ENCODE measurements at places on chromosomes 12 and 14. TPM values are rescaled to one million over a fixed set of nuclear protein-coding genes. Genes with fewer than 3 reads are reported as not detected.

DNA sequence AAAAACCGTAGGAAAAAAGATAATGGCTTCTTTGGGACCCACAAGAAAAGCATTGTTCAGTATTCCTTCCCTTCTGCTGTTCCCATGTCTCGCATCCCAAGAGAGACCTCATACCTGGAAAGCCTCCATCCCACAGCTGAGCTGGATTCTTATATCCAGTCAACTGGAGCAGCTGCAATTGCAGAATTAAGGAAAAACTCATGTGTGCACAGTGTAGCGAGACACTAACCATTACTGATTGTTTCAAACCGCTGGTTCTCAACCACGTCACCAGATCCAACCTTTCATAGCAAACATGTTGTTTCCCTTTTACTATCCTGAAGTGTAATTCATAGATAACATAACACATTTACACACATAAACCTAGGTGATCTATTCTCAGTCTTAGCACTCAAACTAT lies 5.5 kb upstream of the RNASE10 start:
- H3K4me3 ChIP-seq = no peak overlapping the region
- peaks cover 3% of the 10 kb centered on the region for H3K4me1 ChIP-seq
- no peak overlapping the region for H3K27ac ChIP-seq
- no peak for DNase-seq
- H3K27me3 ChIP-seq = no peaks in the 10 kb centered on the region

GRCh38 chr14:51620056-51620455 lies 31.7 kb upstream of the FRMD6 start:
- H3K27me3 ChIP-seq = no peaks in the 10 kb centered on the region
- H3K36me3 ChIP-seq = no peaks in the 10 kb centered on the region
- H3K4me3 ChIP-seq = no peak overlapping the region
- no peak for DNase-seq

DNA sequence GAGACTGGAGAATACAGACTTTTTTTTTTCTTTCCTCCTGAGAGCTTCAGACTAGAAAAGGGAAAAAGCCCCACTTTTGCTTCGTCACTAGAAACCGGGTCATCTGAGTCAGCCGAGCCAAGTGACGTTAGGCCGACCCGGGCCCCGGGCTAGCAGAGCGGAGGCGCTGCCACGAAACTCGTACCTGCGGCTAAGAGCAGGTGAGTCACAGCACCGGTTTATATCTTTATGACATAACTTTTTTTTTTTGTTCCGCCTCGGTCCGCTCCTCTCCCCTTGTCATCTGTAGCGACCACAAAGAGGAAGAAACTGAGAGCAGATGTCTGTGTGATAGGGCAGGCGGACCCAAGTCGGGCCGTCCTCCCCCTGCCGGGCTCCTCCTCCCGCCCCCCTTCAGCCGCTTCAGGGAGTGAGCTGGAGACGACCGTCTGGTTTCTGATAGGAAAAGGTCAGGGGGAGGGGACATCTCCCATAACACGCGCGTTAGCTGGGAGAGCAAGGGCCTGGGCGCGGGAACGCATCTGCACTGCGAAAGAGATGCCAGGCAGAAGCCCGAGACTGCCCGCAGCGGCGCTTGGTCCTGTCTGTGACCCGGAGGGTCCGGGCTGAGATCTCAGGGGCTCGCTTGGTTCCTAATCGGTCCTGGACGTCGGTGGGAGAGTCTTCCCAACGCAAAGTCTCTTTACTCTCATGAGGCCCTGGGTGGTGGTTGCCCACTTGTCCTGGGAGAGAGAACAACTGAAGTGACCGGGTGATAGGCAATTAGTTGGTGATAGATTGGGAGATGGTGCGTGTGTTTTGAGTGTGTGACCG lies 586 bp downstream of the TTC6 start:
- no peak overlapping the region for H3K27ac ChIP-seq
- H3K4me1 ChIP-seq = no peaks in the 10 kb centered on the region
- H3K36me3 ChIP-seq = no peaks in the 10 kb centered on the region

The LPAR5 gene
- under 0.01 TPM for total RNA-seq

- peaks cover 10% of the 10 kb centered on the region for H3K4me1 ChIP-seq
- no peaks in the 10 kb centered on the region for H3K36me3 ChIP-seq
- peak; percentile 88 for DNase-seq
- peak overlapping the region; percentile 82 for H3K4me3 ChIP-seq
- H3K27me3 ChIP-seq = no peaks in the 10 kb centered on the region
- no peak overlapping the region for H3K27ac ChIP-seq
These were observed 694 bp downstream of the AKAP5 start for GRCh38 chr14:64465831-64466554.

DNA sequence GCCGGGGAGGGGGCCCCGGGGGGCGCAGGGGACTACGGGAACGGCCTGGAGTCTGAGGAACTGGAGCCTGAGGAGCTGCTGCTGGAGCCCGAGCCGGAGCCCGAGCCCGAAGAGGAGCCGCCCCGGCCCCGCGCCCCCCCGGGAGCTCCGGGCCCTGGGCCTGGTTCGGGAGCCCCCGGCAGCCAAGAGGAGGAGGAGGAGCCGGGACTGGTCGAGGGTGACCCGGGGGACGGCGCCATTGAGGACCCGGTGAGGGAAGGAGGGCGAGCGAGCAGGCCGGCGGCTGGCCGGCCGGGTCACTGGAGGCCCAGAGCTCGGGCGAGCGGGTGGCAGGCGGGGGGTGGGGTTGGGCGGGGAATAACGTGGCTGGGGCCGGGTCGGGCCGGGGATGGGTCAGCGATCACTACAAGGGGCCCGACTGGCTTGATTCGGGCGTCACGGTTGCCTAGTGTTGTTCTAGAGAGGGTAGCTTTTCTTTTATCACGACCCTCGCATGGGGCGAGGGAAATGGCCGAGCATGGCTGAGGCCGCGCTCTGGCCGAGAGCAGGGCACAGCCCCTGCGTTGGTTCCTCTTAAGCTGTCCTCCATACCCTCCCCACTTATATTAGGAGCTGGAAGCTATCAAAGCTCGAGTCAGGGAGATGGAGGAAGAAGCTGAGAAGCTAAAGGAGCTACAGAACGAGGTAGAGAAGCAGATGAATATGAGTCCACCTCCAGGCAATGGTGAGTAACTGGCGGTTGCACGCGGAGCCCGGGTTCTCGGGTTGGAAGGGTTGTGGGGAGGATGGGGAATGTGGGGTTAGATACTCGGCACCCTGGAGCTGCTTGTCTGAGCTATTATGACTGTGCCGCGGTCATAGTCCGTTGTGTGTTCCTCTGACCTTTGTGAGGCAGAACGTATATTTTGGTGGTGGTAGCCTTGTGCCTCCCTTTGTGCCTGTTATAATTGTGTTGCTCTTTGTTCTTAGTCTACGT lies 603 bp downstream of the PABPN1 start:
- no peaks in the 10 kb centered on the region for H3K27me3 ChIP-seq
- H3K27ac ChIP-seq = peak overlapping the region; percentile 88
- H3K4me1 ChIP-seq = peaks cover 7% of the 10 kb centered on the region
- peak; percentile 91 for DNase-seq
- H3K36me3 ChIP-seq = peaks cover 48% of the 10 kb centered on the region
- H3K4me3 ChIP-seq = peak overlapping the region; percentile 87

- no peak for DNase-seq
- H3K4me1 ChIP-seq = no peaks in the 10 kb centered on the region
- H3K4me3 ChIP-seq = no peak overlapping the region
- peaks cover 70% of the 10 kb centered on the region for H3K36me3 ChIP-seq
- no peak overlapping the region for H3K27ac ChIP-seq
- H3K27me3 ChIP-seq = no peaks in the 10 kb centered on the region
These were observed 57.7 kb upstream of the DYNC1H1 start for GRCh38 chr14:101906645-101907044.

DNA sequence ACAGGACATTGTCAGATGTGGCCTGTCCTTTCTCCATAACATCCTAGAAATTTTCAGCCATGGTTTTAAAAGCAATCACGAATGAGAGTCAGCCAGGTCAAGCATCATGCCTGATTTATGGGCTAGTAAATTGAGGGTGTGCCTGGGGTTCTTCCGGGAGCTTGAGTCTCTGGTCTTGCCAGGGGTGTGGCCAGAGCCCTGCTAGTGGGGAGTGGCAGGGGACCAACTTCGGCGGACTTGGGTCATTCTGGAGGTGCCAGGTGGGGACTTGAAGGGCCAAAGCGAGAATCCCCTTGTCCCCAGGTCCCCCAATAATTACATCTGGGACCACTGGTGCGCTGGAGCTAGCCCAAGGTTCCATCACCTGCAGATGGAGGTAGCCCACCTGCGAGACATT lies 5.7 kb downstream of the OTUB2 start:
- no peak for DNase-seq
- H3K27ac ChIP-seq = no peak overlapping the region
- no peak overlapping the region for H3K4me3 ChIP-seq
- H3K36me3 ChIP-seq = no peaks in the 10 kb centered on the region
- no peaks in the 10 kb centered on the region for H3K4me1 ChIP-seq

The CELA1 gene
- total RNA-seq = not detected

The CALM1 gene
- 227 TPM for total RNA-seq

DNA sequence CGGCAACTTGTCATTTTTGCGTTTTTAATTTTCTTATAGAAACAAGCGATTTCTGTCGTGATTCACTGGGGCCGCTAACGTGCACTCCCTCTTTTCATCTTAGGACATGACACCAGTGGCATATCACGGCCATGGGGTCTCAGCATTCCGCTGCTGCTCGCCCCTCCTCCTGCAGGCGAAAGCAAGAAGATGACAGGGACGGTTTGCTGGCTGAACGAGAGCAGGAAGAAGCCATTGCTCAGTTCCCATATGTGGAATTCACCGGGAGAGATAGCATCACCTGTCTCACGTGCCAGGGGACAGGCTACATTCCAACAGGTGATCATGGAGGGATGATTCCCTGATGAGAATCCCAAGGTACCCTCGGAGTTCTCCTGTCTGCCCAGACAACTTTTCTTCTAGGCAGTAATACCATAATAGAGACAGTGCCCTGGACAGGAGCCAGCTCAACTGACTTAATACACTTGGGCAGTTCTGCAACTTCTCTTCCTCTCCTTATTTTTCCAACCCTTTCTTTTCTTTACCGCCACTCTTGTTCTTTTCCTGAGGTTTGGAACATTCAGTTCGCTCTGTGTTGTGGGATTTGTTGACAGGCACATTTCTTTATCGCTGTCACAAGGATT lies 821 bp downstream of the TMEM106C start:
- DNase-seq = peak; percentile 60
- H3K36me3 ChIP-seq = peaks cover 4% of the 10 kb centered on the region
- no peak overlapping the region for H3K27ac ChIP-seq
- peak overlapping the region; percentile 95 for H3K4me3 ChIP-seq
- H3K4me1 ChIP-seq = peaks cover 9% of the 10 kb centered on the region

- no peaks in the 10 kb centered on the region for H3K36me3 ChIP-seq
- no peak overlapping the region for H3K27ac ChIP-seq
- H3K4me3 ChIP-seq = no peak overlapping the region
- H3K27me3 ChIP-seq = no peaks in the 10 kb centered on the region
- no peaks in the 10 kb centered on the region for H3K4me1 ChIP-seq
These were observed 334.0 kb upstream of the FLRT2 start for GRCh38 chr14:85195872-85196477.

The SDS gene
- under 0.01 TPM for total RNA-seq

DNA sequence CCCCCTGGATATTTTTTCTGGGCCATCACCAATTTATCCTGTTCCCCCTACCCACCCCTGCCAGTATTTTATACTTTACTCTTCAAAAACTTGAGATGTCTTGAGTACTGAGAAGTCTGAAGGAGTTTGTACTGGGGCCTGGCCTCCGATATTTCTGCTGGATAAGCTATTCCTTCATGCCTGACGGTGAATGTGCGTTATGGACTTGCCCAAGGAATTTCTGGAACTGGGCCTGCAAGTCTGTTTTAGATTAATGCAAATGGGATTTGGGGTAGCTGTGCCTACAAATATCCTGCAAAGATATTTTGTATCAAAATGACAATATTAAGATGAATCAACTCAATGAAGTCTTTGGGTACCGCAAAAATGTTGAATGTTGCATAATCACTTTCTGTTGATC lies at the start of gene PTCSC3:
TSS of gene PTCSC3 (minus strand) at position 199 of the 400 bp plus-strand sequence.
- H3K36me3 ChIP-seq = no peaks in the 10 kb centered on the region
- no peak within 1 kb of the TSS for H3K4me3 ChIP-seq
- no peaks in the 10 kb centered on the region for H3K27me3 ChIP-seq

GRCh38 chr12:2507814-2508213 lies 287.0 kb upstream of the FKBP4 start:
- H3K4me3 ChIP-seq = no peak overlapping the region
- DNase-seq = no peak
- H3K27me3 ChIP-seq = no peaks in the 10 kb centered on the region
- H3K36me3 ChIP-seq = peaks cover 4% of the 10 kb centered on the region
- H3K27ac ChIP-seq = no peak overlapping the region
- no peaks in the 10 kb centered on the region for H3K4me1 ChIP-seq

- no peaks in the 10 kb centered on the region for H3K27me3 ChIP-seq
- no peak overlapping the region for H3K4me3 ChIP-seq
- H3K4me1 ChIP-seq = no peaks in the 10 kb centered on the region
- no peak for DNase-seq
These were observed 182.5 kb downstream of the VRK1 start for GRCh38 chr14:96979611-96980074.
